Esophagus squamous epithelium (tissue), 5 donors: ENCODE measurements at places on chromosomes 7 and 10.

- no peak for DNase-seq
Observed at GRCh38 chr10:130728531-130729215, 582.8 kb downstream of the TCERG1L start.

- no peak for DNase-seq
Observed at GRCh38 chr7:102042016-102042656, 224.7 kb downstream of the CUX1 start.

DNA sequence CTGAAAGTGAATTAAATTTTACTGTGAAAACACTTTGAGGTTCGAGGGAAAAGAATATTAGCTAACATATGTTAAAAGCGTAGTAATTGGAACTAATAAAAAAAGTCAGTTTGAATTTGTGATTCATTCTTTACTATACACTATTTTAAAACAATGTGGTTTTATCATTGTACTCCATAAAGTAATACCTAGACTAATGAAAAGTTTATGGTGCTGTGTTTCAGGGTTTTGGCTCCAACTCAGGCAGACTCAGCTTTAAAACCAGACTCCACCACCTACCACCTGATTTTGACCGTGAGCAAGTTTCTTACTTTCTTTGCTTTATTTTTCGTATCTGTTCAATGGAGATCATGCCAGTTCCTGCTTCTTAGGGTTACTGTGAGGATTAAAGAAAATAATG is 9.2 kb upstream of the PRTFDC1 start:
- no peak for DNase-seq

GRCh38 chr7:118005026-118005425 is 131.8 kb upstream of the CTTNBP2 start:
- no peak for DNase-seq

DNA sequence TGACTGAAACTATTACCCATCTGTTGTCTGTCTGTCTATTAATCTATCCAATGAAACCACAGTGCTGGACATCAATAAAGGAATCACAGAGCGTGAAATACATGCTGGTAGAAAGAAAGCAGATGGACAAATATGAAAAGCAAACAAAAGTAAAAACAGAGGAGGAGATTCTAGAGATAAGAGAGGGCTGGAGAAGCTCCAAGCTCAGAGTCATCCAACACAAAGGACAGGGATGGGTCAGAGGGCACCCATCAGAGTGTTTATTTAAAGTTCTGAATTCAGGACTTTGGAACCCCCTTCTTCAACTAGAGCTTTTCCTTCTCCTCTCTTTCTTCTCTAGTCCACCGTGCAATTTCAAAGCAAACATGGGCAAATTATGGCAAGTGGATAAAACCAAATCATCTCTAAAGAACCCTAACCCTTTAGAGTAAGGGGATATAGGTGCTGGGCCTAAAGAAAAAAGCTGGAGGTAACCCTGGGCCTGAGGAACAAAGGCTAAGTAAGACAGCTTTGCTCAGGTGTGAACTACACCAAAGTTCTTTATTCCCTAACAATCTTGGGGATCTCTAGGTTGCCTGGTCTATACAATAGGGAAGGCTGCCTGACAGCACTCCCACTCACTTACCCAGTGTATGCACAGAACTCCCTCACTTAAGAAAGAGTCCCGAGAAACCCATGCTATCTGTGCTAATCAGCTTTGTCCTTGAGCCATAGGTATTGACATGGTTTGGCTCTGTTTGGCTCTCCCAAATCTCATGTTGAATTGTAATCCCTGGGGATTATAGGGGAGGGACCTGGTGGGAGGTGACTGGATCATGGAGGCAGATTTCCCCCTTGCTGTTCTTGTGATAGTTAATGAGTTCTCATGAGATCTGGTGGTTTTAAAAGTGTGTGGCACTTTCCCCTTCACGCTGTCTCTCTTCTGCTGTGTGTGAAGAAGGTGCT is 97.0 kb downstream of the BAMBI start:
- DNase-seq, result no peak

DNA sequence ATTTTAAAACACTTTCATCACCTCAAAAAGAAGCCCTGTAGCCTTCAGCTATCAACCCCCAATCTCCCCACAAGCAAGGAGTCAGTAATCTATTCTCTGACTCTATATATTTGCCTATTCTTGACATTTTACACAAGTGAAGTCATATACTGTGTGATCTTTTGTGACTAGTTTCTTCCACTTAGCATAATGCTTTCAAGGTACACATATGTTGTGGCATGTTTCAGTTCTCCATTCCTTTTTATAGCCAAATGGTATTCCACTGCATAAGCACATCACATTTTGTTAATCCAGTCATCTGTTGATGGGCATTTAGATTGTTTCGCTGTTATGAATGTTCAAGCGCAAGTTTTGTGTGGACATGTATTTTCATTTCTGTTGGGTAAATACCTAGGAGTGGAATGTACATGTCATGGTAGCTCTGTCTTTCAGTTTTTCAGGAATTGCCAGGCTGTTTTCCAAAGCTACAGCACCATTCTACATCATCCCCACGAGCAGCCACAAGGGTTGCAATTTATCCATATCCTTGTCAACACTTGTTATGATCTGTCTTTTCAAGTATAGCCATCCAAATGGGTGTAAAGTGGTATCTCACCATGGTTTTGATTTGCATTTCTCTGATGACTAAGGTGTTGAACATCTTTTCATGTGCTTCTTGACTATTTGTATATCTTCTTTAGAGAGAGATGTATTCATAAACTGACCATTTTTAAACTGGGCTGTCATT is 405.6 kb downstream of the KCNMA1 start:
- DNase-seq, result no peak
